KG1 (cell line): ENCODE measurements at places on chromosomes 13 and 19.

DNA sequence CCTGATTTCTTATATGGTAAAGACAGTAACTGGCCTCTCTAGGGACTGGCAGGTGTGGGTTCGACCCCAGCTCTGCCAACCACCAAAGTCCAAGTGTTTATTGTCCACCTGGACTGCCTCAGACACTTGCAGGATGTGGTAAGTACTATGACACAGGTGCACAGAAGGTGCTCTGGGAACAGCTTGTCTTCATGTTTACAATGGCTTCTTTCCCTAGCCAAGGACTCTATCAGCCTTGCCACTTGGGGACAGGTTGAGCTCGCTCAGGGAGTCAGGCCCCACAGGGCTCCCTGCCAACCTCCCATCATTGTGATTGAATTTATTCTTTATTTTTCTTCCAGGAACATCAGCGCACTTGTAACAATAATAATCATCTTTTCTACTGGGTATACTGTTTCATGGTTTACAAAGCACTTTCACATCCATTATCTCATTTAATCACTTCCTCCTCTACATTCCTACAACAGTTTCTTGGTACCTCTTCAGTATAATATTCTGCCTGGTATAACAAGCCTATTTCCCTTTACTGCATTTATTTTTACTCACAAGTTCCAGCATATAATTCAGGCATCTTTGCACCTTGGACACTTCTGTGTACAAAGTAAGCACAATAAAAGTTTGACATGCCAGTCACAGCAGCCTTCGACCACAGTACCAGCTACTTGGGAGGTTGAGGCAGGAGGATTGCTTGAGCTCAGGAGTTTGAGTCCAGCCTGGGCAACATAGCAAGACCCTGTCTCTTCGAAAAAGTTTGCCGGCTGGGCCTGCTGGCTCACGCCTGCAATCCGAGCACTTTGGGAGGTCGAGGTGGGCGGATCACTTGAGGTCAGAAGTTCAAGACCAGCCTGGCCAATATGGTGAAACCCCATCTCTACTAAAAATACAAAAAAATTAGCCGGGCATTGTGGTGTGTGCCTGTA, 24.2 kb upstream of the GATAD2A start:
- DNase-seq, result no peak

DNA sequence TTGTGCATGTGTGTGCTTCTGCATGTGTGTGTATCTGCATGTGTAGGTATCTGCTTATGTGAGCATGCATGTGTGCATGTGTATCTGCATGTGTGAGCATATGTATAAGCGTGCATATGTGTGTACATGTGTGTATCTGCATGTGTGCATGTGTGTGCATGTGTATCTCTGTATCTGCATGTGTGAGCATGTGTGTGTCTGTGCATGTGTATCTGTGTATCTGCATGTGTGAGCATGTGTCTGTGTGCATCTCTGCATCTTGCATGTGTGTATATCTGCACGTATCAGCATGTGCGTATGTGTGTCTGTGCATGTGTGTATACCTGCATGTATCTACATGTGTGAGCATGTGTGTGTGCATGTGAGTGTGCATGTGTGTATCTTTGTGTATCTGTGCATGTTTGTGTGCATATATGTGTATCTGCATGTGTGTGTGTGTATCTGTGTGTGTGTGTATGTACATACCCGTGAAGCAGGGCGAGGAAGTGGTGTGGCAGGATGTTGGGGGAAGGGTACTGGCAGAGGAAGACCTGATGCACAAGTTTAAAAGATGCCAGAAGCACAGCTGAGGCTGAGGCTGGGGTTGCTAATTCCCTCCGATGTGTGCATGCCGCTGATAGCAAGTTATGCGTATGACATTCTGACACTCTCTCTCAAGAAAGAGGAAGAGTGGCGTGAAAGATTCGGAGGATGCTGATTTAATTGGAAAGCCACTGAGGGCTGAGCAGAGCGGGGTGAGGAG, 64.2 kb downstream of the TEX29 start:
- DNase-seq, result peak; percentile 37

GRCh38 chr19:11420429-11421370, 1.6 kb upstream of the RGL3 start:
- no peak for DNase-seq

GRCh38 chr13:48574041-48574796, 41.3 kb upstream of the RCBTB2 start:
- no peak for DNase-seq

- no peak for DNase-seq
These were observed 481.4 kb downstream of the SUCLA2 start for GRCh38 chr13:47519626-47520025.

GRCh38 chr13:108674771-108675170, 45.4 kb downstream of the MYO16 start:
- no peak for DNase-seq

GRCh38 chr13:42631181-42631580, 57.2 kb downstream of the TNFSF11 start:
- DNase-seq, result no peak

- DNase-seq, result no peak
These were observed 22.0 kb downstream of the SAE1 start for GRCh38 chr19:47152632-47153031.

GRCh38 chr13:93422980-93423543, 196.5 kb downstream of the GPC6 start:
- DNase-seq, result no peak

GRCh38 chr19:50679177-50680125, 30.2 kb downstream of the C19orf81 start:
- peak; percentile 48 for DNase-seq

DNA sequence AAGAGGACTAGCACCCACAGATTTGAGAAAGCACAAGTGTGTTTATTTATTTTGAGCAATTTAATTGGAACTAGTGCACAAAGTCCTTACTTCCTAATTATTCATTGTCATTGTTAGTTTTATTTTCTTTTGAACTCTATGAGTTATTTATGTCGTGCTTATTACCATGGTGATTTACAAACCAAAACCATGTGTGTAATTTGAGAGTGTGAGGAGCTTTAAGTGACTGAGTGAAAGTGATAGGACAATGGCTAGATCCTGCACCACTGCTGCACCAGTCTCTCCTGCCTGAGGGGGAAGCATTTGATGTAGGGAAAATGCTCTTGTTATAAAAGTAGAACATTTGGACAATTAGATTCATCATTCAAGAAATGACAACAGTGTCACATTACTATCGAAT, 172.3 kb upstream of the KLF12 start:
- DNase-seq, result no peak

DNA sequence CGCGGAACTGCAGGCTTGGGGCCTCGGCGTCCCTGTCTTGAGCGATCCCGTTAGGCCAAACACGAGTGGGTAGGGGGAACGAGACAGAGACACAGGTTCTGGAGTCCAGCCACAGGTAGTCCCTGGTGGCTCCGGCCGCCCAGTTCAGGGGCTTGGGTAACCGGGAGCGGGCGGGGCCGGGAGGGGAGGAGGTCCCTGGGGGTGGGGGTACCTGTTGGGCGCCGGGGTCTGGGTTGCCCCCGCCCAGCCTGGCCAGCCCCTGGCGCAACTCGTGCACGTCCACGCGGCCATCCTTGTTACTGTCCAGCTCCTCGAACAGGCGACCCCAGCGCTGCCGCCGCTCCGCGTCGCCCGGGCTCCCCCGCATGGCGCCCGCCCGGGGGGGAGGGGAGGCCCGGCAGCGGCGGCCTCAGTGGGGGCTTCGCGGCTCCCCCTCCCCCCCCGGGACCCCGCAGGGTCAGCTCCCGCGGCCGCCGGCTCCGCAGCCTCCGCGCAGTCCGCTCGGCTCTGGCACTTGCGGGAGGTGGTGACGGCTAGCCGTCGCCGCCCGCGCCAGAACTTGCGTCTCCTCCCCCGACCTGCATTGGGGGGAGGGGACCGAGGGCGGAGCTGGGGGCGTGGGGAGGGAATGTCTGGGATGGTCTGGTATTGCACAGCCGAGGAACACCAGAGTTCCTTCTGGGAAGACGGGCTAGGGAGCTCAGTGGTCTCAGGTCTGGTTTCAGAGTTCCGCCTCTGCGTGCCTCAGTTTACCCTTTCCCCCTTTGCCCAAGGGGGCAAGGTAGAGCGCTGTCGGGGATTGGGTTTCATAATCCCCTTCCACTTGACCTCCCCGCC, at the start of gene SLC25A23:
Gene SLC25A23, minus strand, starts transcription at position 531 of the 837 bp plus-strand sequence. Its CDS starts 164 bp downstream, at position 367.
- no peak for DNase-seq

DNA sequence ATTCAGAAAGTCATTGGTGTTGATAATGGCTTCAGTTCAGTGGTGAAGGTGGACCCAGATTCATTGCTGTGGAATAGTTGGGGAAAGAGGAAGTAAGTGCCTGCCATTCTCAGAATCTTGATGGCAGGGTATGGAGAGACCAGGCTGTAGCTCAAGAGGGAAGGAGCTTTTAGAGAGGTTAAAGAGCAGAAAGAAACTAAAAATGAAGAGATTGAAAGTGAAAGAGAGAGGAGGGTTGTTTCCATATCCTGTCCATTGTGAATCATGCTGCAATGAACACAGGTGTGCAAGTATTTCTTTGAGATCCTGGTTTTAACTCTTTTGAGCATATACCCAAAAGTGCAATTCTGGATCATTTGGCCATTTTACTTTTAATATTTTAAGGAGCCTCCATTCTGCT, 12.5 kb downstream of the GJB6 start:
- DNase-seq, result no peak

- DNase-seq, result no peak
These were observed 13.6 kb downstream of the POLR2E start for GRCh38 chr19:1081301-1082164.

GRCh38 chr19:50890422-50891252, 17.4 kb downstream of the KLK2 start:
- DNase-seq, result no peak

DNA sequence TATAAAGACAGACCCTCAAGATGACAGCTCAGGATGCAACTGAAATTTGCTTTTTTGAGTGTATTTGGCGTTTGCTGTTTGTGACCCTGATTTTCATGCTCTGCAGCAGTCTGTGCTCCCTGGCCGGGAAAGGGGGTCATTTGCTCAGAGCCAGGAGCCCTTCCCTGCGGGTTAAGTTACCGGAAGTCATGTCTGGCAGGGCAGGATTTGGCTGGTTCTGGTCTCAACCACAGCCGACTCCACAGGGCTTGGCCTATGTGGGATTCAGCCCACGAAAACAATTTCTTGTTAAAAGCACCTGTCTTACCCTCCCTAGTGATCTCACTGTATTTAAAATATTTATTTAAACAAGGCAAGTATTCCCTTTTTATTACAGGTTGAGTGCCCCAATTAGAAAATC, 22.6 kb downstream of the MCF2L start:
- DNase-seq, result no peak

GRCh38 chr13:93775507-93776108, 549.0 kb downstream of the GPC6 start:
- no peak for DNase-seq

DNA sequence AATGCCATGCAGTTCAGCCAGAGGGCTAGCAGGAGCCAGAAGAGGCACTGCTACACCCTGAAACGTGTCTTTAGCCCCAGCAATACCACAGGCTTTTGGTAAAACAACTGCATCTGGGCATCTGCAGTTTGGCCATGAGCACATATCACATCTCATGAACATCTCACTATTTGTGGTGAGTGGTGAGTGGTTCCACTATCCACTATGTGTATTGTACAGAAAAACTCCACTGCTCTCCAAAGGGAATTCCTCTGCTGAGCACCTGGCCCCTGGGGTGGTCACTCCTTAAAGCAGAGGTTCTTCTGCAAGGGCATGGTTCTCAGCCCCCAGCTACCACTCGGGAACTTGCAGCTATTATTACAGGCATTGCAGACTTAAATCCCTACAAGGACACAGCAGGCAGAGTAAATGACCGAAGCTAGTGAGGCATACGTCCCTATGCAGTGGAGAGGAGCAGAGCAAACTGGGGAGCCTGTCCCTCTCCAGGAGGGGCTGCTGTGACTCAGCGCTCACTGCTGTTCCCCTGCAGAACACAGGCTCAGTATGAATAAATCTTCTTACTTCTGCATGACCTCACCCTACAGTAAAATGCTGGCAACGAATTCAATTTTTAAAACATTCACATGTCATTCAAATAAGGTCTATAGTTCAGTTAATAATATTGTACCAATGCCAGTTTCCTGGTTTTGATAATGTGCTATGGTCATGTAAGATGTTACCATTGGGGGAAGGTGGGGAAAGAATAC, 332.4 kb upstream of the ZNF507 start:
- no peak for DNase-seq

DNA sequence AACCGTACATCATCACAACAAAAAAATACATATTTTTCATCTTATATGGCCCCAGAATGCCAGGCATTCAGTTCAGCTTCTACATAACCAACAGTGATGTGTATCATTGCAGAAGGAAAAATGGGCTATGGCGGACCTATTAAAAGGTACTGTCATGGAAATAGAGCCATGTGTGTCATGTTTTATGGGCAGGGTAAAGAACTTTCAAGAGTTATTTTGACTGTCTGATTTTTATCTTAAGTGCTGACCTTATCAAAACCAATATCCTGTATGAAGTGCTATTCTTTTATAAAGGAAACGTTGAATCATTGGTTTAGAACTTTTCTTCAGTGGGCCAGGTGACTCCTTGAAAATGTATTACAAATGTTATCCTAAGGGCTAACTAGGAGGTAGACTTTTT, 9.9 kb downstream of the ZNF507 start:
- no peak for DNase-seq

GRCh38 chr13:73767191-73767741, 366.9 kb downstream of the KLF12 start:
- no peak for DNase-seq

DNA sequence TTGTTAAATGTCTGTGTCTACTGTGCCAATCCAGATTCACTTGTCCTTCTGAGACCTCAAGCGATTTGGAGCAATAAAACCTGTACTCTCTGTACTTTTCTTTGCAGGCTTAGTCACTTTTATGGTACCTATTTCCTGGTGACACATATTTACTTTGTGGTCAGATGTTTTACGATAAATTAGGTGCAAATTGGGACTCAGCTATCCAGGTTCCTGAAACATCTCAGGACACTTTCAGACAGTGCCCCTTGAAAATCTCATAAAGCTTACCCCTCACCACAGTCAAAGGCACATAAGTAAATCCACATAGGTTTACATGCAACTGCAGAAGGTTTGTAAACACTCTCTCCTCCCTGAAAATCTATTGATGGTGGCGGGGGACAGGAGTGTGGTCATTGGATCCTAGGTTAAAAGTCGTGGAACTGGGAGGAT, 438.8 kb downstream of the EFNB2 start:
- DNase-seq, result no peak

DNA sequence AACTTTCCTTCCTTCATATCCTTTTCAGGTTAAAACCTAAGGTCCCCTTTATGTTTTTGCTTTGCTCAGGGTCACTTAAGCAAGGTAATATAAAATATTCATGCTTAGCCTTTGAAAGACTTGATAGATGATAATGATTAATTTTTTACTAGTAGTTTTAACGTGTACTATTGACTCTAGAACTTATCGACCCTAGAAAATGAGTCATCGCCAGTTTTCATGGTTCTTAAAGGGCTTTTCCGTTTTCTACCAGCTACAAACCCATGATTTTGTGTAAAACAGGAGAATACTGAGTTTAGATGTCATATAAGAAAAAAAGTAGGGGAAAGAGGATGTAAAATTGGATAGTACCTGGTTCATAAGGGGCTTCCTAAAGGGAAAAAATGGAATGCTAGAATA, 75.7 kb downstream of the DHRS12 start:
- DNase-seq, result no peak

GRCh38 chr13:44622261-44622660, 46.1 kb upstream of the TSC22D1 start:
- DNase-seq, result no peak
